Natural killer cell treated with Interleukin-12 subunit alpha and Interleukin-12 subunit beta and Interleukin-15 and Interleukin-18, amount 100 ng/mL, for 72 hours (primary cell): ENCODE measurements at places on chromosomes 4 and X. TPM values are rescaled to one million over a fixed set of nuclear protein-coding genes. Genes with fewer than 3 reads are reported as not detected.

DNA sequence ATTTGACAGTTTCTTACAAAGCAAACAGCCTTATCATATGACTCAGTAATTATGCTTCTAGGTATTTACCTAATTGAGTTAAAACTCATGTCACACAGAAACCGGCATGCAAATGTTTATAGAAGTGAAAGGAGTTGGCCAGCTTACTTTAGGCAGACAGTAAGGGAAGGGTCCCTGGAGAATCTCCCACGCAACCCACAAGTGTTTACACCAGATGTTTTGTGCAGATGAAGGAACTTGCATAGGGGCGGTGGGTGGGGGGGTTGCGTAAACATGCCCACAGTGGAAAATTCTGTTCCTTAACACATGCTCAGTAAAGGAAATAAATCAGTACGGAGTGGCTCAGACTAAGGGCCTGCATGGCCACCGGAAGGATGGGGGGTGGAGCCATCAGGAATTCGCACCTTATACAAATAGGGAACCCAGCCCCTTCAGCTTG lies 330.5 kb upstream of the AADAT start:
- H3K4me3 ChIP-seq = no peak overlapping the region
- no peak for DNase-seq
- no peak overlapping the region for H3K27ac ChIP-seq

GRCh38 chrX:50768801-50769200 lies 45.2 kb downstream of the SHROOM4 start:
- H3K27me3 ChIP-seq = peaks cover 26% of the 10 kb centered on the region
- H3K36me3 ChIP-seq = no peaks in the 10 kb centered on the region
- no peak overlapping the region for H3K4me3 ChIP-seq
- H3K4me1 ChIP-seq = no peaks in the 10 kb centered on the region

- H3K4me1 ChIP-seq = peaks cover 20% of the 10 kb centered on the region
- no peak for DNase-seq
- no peaks in the 10 kb centered on the region for H3K36me3 ChIP-seq
- no peak overlapping the region for H3K27ac ChIP-seq
- H3K27me3 ChIP-seq = peaks cover 3% of the 10 kb centered on the region
Measured at GRCh38 chr4:24639714-24640113, 55.4 kb upstream of the DHX15 start.

GRCh38 chr4:40322811-40323210 lies 12.3 kb upstream of the CHRNA9 start:
- no peaks in the 10 kb centered on the region for H3K36me3 ChIP-seq
- no peaks in the 10 kb centered on the region for H3K27me3 ChIP-seq

- no peaks in the 10 kb centered on the region for H3K27me3 ChIP-seq
- no peak overlapping the region for H3K4me3 ChIP-seq
- no peak for DNase-seq
- no peak overlapping the region for H3K27ac ChIP-seq
- no peaks in the 10 kb centered on the region for H3K36me3 ChIP-seq
Measured at GRCh38 chrX:46649421-46650260, 76.1 kb downstream of the CHST7 start.

DNA sequence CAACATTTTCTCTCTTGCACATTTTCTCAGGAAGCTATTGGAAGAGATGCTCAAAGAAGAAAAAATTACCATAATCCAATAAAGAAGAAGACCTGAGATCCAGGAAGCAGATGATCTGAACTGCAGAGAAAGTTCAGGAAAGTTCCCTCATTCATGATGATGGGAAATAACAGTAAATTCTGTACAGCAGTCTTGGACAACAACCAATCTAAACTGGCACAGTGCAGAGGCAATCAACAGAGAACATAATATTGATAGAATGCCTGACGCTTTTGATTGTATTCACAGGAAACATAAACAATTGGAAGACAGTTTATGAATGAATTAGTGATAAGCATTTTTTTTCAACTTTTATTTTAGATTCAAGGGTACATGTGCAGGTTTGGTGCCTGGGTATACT lies 428.9 kb downstream of the KCTD8 start:
- no peaks in the 10 kb centered on the region for H3K27me3 ChIP-seq
- H3K4me3 ChIP-seq = no peak overlapping the region
- no peaks in the 10 kb centered on the region for H3K36me3 ChIP-seq
- no peaks in the 10 kb centered on the region for H3K4me1 ChIP-seq
- no peak for DNase-seq

The TCEANC gene
- 2.8 TPM for total RNA-seq

DNA sequence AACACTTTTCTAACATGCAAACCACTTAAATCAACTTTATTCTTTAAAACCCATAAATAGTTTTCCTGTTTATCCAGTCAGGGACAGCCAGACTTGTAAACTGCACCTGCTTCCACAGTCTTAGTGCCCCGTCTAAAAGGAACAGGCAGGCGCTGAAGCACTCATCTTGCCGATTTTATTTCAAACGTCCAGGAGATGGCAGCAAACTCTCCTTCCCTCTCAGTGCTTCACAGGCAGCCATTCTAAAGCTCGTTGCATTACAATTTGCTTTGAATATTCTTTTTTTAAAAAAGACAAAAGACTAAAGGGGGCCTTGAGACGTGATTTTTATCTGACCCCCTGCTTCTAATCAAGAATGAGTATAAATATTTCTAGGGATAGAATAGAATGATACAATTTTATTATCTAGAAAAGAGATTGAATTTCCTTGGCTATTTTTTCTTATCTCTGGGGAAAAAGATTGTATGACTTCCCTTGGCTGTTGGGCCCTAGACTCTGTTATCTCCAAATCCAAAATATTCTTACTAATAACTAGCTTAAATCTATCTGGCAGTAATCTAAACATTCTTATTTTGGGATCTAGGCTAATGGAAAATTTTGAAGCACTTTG lies 93.6 kb upstream of the MYOZ2 start:
- H3K27me3 ChIP-seq = no peaks in the 10 kb centered on the region
- no peak overlapping the region for H3K27ac ChIP-seq

DNA sequence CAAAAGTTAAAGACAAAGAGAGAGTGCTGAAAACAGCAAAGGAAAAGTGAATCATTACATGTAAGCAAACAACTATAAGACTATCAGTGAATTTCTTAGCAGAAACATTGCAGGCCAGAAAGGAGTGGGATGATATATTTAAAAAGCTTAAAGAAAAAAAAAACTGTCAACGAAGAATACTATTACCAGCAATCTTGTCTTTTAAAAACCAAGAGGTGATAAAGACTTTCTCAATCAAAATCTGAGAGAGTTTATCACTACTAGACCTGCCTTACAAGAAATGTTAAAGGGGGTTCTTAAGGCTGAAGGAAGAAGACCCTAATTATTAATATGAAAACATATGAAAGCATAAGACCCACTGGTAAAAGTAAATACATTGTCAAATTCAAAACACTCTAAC lies 132.5 kb upstream of the ZCCHC13 start:
- no peak for DNase-seq
- H3K4me1 ChIP-seq = no peaks in the 10 kb centered on the region
- peaks cover 10% of the 10 kb centered on the region for H3K36me3 ChIP-seq

The GAGE12F gene
- not detected for total RNA-seq

- no peak overlapping the region for H3K27ac ChIP-seq
- H3K36me3 ChIP-seq = peaks cover 55% of the 10 kb centered on the region
- no peaks in the 10 kb centered on the region for H3K27me3 ChIP-seq
- no peak overlapping the region for H3K4me3 ChIP-seq
Measured at GRCh38 chr4:82823062-82823461, 24.5 kb upstream of the SCD5 start.

GRCh38 chr4:116665716-116666115 lies 419.7 kb downstream of the TRAM1L1 start:
- H3K27me3 ChIP-seq = no peaks in the 10 kb centered on the region
- no peak overlapping the region for H3K4me3 ChIP-seq
- H3K4me1 ChIP-seq = no peaks in the 10 kb centered on the region
- H3K27ac ChIP-seq = no peak overlapping the region
- H3K36me3 ChIP-seq = peaks cover 8% of the 10 kb centered on the region

The HMX1 gene
- total RNA-seq = not detected

- H3K27me3 ChIP-seq = peaks cover 13% of the 10 kb centered on the region
- peak overlapping the region; percentile 83 for H3K4me3 ChIP-seq
- no peak for DNase-seq
- peak overlapping the region; percentile 58 for H3K27ac ChIP-seq
- H3K36me3 ChIP-seq = no peaks in the 10 kb centered on the region
Measured at GRCh38 chr4:123506011-123506695, 109.6 kb downstream of the SPRY1 start.

The TRMT2B gene
- total RNA-seq = 19.8 TPM

The LEF1 gene
- total RNA-seq = 22.7 TPM
